Epithelial cell of alveolus of lung (primary cell): ENCODE measurements at places on chromosomes 6 and 20. TPM values are rescaled to one million over a fixed set of nuclear protein-coding genes. Genes with fewer than 3 reads are reported as not detected.

Gene LST1
- total RNA-seq: 0.08 TPM in 1 of 2 replicates, not detected in the other

Gene ARG1
- total RNA-seq: not detected in 2 replicates

Gene NKAIN2
- under 0.01 TPM in 1 of 2 replicates, not detected in the other for total RNA-seq

Gene PLN
- not detected in 2 replicates for total RNA-seq

Gene TP53TG5
- total RNA-seq: not detected in 2 replicates

Gene PTK6
- not detected in 2 replicates for total RNA-seq

Gene RIMS4
- total RNA-seq: not detected in 2 replicates

Gene TMEM244
- not detected in 2 replicates for total RNA-seq

Gene PNRC1
- total RNA-seq: 60.4 and 184 TPM in 2 replicates

Gene ZBTB24
- total RNA-seq: 6.5 and 6.6 TPM in 2 replicates

Gene IMPG1
- 0.26 TPM in 1 of 2 replicates, not detected in the other for total RNA-seq

Gene OR2H2
- not detected in 2 replicates for total RNA-seq

Gene MPC1
- total RNA-seq: 17.9 and 29.5 TPM in 2 replicates

Gene TUBB1
- total RNA-seq: not detected in 2 replicates

Gene PREX1
- 2.8 and 8.0 TPM in 2 replicates for total RNA-seq

Gene C2
- 0.65 and 4.8 TPM in 2 replicates for total RNA-seq

Gene TOX2
- 50.7 and 78.0 TPM in 2 replicates for total RNA-seq
